ENCODE measurements at places on chromosomes 7 and 10.

DNA sequence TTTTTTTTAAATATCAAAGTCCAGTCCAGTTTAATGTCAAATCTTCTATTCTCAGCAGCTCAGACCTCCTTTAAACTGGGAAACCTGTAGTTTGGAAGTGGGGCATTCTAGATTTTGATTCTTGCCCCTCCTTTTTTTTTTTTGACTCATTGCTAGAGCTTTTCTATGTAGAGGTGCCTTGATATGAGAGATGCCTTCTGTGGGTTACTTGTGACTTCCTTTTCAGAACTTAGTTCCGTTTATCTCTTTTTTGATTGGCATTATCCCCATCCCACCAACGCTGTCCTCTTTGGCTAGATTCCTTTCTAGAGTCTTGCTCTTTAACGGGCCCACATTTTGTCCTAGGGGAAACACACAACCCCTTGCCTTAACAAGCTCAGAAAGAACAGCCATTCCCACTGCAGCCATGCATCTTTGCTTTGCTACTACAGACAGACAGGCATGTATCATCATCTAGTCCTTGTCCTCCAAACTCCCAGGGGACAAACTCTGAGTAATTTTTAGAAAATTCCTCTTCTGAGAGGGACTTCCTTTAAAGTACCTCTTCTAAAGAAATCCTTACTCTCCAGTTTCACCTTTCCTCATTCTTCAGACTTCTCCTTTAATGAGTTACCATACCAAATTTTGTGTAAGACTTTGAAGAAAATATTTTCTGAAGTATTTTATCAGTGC, 153.6 kb downstream of the PHF14 start:
- DNase-seq: no peak

DNA sequence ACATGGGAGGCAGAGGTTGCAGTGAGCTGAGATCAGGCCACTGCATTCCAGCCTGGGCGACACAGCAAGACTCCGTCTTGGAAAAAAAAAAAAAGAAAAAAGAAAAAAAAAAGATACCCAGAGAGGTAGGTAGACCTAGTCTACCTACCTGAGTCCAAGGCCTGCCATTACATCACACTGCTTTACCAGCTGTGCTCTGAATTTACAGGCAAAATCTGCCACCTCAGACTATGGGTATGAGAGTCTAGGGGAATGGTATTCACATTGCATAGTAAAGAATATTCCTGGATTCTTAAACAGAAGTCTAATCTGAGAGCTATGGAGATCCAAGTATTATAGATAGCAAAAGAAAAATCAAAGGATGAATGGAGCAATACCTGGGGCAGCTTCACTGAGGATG, 50.2 kb downstream of the NDUFB2 start:
- DNase-seq: no peak

- no peak for DNase-seq
Observed at GRCh38 chr10:114380060-114380459, 24.2 kb downstream of the AFAP1L2 start.

GRCh38 chr10:74262856-74263255, 111.8 kb downstream of the ADK start:
- no peak for DNase-seq

GRCh38 chr7:6393667-6394056, 54.1 kb downstream of the DAGLB start:
- DNase-seq: no peak

GRCh38 chr10:118342638-118343020, 505 bp upstream of the FAM204A start:
- no peak for DNase-seq

- DNase-seq: no peak
Observed at GRCh38 chr10:6140141-6140841, 51.5 kb downstream of the RBM17 start.

GRCh38 chr7:356691-357462, 66.9 kb downstream of the FOXL3 start:
- no peak for DNase-seq

- DNase-seq: no peak
Observed at GRCh38 chr10:125118011-125118611, 42.3 kb downstream of the CTBP2 start.

DNA sequence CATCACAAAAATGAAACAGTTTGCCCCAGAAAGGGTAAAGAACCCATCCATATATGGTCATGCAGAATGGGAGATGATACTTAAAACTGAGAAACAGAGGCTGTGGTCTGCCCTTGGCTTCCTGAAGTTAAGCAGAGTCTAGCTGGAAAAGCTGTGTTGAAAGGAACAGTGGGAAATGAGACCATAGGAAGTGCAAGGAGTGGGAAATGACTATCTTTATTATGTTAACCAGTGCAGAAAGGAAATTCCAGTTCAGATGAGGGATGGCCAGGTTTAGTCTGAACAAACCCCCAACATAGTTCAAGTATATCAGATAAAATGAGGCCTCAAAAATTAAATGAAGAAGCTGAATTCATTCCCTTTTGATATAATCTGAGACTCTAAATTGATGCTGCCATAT, 112.2 kb upstream of the TARP start:
- no peak for DNase-seq

DNA sequence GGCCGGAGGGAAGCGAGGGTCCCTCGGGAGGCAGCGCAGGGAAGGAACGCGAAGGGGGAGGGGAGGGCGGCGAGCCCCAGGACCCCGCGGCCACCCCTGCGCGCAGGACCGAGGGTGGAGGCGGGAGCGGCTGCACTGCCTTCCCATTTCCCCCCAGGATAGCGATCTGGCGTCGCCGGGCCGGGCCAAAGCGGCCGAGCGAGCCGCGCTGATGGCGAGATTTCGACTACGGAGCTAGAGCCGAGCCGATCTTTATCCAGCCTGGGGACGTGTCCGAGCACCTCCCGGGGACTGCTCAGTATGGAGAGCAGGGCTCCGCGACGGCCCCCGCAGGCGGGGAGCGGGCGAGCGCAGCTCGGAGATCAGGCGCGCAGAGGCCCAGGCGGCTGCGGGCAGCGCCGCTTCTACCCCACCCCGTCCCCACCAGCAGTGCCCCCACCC, 590 bp upstream of the CRTAC1 start:
- no peak for DNase-seq

DNA sequence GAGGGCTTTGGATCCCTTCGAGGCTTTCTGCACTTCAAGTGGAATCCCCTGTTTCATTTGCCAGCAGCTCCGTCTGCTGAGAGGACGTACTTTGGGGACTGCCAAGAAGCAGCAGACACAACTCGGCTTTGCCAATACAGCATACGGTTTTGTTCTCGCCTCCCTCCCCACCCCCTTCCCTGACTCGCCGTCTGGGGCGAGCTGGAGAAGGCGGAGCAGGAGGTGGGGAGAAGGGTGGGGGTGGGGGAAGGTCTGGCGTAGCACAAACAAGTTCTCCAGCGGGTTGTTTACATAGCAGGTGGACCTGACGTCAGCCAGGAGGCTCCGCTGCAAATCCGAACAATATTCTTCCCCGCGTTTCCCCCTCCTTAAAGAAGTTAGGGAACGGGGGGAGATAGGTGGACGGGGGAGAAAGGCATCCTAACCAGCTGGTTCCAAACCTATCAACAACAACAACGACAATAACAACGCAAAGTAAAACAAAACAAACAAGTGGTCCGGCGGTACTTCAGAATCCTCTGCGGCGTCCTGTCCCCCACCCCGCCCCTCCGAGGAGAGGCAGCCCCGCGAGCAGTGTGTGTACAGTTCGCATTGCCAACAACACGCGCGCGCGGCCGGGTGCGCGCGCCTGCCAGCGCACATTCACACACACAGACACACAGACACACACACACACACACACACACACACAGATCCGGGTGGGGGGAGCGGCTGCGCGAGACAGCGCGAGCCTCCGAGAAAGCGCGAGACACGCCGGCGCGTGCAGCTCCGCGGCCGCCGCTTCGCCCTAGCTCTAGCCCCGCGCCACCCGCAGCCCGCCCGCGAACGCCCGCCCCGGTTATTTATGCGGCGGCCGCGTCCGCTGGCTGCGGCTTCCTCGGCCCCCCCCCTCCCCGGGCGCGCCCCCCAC, 167.0 kb upstream of the PPP1R3A start:
- peak; percentile 21 for DNase-seq

DNA sequence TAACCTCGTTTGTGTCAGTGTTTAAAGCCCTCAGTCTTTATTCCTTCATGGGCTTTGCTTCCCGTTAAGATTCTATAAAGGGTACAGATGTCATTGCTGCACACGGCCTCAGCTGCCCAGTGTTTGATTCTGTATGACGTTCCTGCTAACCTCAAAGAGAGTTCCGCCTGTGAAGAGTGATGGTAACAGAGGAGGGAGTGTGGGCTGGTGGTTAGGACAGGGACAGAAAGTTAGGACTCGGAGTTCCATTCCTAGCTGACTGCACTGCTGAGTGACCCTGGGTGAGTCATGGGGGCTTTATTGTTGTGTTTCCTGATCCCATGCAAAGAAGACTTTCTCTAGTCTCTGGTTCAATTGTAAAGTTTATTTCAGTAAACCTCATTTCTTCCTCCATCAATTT, 227.1 kb downstream of the DYNC1I1 start:
- no peak for DNase-seq

GRCh38 chr10:11164803-11165590, 147.3 kb downstream of the CELF2 start:
- DNase-seq: no peak

DNA sequence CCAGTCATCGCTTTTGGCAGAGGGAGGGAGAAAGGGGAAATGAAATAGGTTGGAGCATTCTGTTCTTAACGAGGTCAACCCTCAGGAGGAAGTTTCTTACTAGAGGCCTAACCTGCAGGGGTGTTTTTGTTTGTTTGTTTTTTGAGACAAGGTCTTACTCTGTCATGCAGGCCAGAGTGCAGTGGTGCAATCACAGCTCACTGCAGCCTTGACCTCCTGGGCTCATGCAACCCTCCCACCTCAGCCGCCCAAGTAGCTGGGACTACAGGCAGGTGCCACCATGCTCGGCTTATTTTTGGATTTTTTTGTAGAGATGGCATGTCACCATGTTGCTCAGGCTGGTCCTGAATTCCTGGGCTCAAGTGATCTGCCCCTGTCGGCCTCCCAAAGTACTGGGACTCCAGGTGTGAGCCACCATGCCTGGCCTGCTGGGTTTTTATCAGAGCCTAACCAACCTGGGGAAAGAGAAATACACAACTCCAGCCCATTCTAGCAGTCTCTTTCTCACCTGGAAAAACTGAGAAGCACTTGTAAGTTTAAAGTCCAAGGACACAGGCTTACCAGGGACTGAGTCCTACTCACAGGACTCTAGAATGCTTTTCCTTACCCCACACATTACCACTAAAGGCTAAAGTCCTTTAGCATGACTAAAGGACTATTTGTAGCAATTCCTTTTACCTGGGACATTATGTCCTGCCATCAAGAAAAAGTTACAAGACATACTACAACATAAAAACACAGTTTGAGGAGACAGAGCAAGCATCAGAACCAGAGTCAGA, 101.0 kb upstream of the EGFR start:
- no peak for DNase-seq

DNA sequence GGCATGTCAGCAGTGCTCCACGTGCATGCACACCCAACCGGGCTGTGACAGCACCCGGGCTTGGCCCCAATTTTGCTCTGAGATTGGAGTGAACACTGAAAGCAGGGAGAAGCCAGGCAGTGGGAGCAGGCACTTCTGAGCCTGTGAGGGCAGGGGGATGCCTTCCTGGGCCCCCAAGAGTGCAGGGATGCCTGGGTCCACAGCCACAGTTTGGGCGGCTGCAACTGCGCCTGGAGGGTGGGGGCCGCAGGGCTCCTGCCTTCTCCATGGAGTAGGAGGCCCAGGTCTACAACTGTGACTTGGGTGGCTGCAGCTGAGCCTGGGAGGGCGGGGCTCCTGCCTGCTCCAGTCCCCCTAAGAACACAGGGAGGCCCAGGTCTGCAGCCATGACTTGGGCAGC, 37.6 kb upstream of the BNIP3 start:
- no peak for DNase-seq

DNA sequence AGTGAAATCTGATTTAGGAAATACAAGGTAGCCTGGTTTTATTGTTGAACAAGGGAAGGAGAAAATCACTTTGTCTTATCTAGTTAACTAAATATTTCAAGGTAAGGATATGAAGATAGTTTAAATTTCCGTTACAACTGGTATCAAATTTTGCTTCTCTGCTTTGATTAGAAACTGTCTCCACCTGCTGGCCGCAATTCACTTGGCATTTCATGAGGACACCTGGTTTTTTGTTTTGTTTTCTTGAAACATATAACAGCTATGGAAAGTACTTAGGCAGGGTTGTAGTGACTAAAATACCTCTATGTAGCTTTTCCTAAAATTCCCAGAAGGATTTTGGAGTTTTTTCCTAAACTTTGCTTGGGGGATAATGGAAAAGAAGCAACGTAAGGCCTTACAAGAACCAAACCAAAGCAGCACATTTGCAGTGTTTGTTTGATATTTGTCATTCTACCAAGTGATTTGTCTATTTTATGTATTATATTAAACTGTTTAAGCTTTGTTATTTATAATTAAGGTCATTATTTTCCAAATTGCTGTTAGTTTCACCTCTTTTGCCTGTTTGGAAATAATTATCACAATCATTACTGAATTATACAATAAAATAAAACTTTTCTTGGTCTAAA, 73.6 kb downstream of the AHCYL2 start:
- DNase-seq: peak; percentile 17

Data from DMS79 (cell line).